ENCODE measurements at places on chromosomes 13 and 19. TPM values are rescaled to one million over a fixed set of nuclear protein-coding genes. Genes with fewer than 3 reads are reported as not detected.

Gene IL27RA
- 4.7 TPM for total RNA-seq

Gene WDR87
- not detected for total RNA-seq

Gene AP1M2
- 18.0 TPM for total RNA-seq

GRCh38 chr19:406971-407510 is 1.9 kb downstream of the C2CD4C start:
- DNase-seq = no peak

GRCh38 chr19:55632463-55632834 is 8.1 kb upstream of the ZNF784 start:
- peak; percentile 87 for DNase-seq
